ENCODE measurements at places on chromosomes 13 and 19.

GRCh38 chr19:5968431-5969373 lies 9.2 kb downstream of the RANBP3 start:
- no peak for DNase-seq

DNA sequence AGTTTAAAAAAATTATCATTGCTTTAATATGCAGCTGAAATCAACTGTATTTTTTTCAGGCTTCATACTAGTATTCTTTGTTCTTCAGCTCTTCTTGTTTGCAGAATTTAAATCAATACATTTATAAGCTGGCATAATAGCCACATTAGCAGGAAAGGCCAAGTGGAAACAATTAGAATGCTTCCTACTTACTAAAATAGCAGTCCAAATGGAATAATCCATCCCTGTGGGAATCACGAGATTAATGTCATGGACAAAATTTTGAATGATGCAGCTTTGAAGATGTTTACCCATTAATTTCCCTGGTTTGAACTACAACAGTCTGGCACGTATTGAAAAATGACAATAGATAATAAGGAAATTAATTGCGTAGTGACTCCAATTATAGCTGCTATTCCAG lies 2650.8 kb downstream of the PCDH9 start:
- no peak for DNase-seq

GRCh38 chr19:662207-662961 lies 630 bp downstream of the RNF126 start:
- DNase-seq = no peak

DNA sequence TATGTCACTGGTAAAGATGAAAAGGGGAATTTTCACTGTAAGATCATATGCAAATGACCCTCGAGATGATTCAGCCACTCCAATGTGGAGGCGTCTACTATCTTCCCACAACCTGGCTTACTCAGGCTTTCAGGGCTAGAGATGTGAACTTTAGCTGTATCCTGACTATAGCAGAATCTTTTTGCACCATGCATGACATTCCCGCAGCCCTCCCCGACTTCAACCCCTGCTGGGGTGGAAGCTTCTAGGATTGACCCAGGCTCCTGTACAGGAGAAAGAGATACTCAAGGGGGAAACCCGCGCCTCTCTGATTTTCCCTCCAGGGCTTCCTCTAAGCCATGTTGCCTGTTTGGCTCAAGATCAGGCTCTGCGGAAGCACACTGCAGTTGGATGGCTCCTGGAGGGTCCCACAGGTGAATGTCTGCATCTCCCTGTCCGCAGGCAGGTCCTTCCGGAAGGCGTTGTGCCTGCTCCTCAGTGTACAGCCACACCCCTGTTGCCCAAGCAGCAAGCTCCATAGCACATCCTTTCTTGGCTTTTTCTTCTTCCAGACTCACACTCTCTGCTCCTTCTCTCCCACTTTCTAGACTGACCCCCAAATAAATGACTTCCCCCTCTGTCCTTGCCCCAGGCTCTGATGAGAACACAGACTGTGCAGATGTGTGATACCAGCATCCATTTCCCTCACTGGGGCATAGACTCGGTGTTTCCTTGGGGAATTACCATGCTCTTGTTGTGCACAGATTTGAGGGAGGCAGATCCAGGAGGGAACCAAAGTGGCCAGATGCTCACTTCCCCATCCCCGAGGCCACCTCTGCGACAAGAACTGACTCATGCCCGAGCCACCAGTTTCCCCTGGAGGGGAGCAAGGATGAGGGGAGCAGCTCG lies 29.1 kb upstream of the POP4 start:
- DNase-seq = no peak

DNA sequence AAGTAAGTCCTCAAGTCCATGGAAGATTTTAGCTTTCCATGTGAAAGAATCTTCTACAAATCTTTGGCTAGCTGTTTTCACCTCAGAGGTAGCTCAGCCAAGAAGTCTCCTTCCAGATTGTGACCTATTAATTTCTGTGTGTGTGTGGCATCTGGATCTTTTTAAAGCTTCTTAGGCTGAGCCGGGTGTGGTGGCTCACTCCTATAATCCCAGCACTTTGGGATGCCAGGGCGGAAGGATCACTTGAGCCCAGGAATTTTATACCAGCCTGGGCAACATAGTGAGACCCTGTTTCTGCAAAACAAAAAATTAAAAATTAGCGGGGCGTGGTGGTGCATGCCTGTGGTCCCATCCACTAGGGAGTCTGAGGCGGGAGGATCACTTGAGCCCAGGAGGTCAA lies 13.4 kb upstream of the SLC44A2 start:
- DNase-seq = no peak

Measured in prostate gland (tissue), 2 donors.